Lower leg skin (tissue), 4 donors: ENCODE measurements at places on chromosomes 7 and 10. TPM values are rescaled to one million over a fixed set of nuclear protein-coding genes. Genes with fewer than 3 reads are reported as not detected.

DNA sequence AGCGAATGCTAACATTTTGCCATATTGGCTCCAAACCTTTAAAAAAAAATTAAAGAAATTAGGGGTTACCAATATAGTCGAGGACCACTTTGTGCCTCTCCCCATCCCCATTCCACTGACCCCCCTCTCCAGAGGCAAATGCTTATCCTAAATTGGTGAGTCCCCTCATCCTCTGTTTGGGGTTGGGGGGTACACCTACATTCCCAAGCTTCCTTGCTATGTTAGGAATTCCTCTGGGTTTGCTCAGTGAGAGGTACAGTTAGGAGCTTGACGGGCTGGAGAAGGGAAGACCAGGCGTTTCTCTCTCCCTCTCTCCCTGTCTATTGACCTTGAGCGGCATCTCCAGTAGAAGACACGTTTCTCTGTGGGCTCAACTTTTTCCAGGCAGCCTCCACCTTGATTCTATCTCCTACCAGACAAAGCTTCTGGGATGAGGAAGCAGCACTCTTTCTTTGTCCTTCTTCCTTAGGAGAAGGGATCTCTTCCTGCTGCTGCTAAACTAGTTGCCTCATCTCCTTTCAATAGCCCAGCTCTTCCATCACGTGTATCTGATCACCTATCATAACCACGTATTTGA is 6.6 kb upstream of the AKR1B15 start:
- DNase-seq, result no peak

DNA sequence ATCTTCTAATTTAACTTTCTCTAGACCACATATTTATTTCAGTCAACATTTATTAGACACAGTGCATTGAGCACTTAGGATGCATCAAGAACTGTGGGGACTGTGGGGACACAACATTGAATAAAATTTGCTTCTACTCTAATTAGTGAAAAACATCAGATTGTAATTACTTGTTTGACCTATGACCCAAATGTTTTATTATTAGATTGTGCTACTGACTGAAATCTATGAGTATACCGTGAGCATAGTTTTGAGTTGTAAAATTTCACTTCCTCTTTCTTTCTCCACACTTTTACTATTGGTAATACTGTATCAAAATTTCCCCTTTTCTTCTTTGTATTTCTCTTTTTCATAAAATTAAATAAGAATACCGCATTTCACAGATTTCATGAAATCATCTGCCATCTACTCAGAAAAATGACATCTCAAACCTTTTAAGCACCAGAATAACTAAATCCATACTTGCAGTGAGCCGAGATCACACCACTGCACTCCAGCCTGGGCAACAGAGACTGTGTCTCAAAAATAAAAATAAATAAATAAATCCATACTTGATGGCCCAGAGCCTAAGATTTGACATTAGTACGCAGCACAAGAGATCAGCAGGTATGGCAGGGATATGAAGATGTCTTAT is 25.4 kb upstream of the INPP5F start:
- no peak for DNase-seq

DNA sequence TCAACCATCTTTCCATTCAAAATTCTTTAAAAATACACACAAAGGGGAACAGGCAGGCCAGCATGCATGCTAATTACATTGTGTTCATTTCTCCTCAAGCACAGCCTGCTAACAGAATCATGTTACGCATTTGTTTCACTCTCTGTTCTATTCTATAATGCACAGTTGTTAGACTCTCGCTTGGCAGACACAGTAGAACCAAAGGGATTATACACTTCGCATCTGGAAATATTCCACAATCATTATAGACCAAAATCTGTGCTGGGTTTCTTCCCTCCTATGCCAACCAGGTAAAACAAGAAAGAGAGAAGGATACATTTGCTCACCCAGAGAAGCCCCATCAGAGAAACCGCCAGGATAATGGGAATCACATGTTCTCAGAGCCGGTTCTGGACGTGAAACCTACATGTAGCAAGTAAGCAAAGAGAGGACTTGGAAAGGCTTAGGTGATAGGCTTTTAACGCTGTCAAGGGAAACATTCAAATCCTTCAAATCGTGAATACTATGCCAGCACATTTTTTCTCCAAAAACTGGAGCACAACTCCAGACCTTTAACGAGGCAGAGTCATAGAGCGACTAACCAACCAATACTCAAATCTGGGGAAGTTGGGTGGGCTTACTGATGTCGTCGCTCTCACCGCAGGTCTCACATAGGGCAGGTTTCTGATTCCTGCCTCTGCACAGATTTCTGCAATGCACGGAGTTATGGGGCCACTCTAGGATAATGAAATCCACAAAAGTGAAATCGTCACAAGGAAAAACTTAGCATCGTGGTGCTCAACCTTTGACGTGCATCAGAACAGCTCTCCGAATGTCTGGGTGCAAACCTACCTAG is 380.5 kb upstream of the AUTS2 start:
- peak; percentile 54 for DNase-seq

GRCh38 chr7:43076189-43076605 is 36.2 kb upstream of the HECW1 start:
- no peak for DNase-seq

- no peak for DNase-seq
These were observed at the start of gene KCNH2 for GRCh38 chr7:150978126-150978789. Gene KCNH2, minus strand, starts transcription at chr7:150978321. Its CDS starts 408 bp downstream, at chr7:150977913.

MMD2 gene
- total RNA-seq, result not detected
